ENCODE measurements at places on chromosomes 1 and 21. TPM values are rescaled to one million over a fixed set of nuclear protein-coding genes. Genes with fewer than 3 reads are reported as not detected.

RALGPS2 gene
- total RNA-seq: 14.4 TPM

KIAA0040 gene
- 22.8 TPM for total RNA-seq

OR14K1 gene
- not detected for total RNA-seq

DNAJC28 gene
- 7.6 TPM for total RNA-seq

OXCT2 gene
- 1.3 TPM for total RNA-seq

EPB41 gene
- total RNA-seq: 24.9 TPM

GRCh38 chr1:156098784-156099183, 15.7 kb upstream of the LMNA start:
- no peak for DNase-seq

DNA sequence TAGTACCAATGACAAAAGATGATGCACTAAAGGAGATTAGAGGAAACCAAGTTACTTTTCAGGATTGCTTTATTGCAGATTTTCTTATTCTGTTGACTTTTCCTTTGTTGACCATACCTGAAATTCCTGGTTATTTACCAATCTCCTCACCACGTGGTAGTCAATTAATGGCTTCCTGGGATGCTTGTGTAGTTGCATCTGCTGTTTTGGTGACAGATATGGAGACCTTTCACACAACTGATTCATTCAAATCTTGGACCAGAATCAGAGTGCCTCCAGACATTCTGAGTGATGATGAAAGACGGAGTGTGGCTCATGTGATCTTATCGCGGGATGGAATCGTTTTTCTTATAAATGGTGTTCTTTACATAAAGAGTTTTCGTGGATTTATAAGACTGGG, 91.3 kb downstream of the CATSPERE start:
- DNase-seq: no peak

GRCh38 chr1:23554481-23555269, 4.6 kb downstream of the ID3 start:
- DNase-seq: peak; percentile 88

GRCh38 chr1:106222403-106222802, 834.1 kb upstream of the PRMT6 start:
- DNase-seq: no peak

GRCh38 chr21:24423546-24423945, 1183.7 kb downstream of the MRPL39 start:
- no peak for DNase-seq

GRCh38 chr1:17485281-17485680, 45.8 kb upstream of the RCC2 start:
- no peak for DNase-seq

DNA sequence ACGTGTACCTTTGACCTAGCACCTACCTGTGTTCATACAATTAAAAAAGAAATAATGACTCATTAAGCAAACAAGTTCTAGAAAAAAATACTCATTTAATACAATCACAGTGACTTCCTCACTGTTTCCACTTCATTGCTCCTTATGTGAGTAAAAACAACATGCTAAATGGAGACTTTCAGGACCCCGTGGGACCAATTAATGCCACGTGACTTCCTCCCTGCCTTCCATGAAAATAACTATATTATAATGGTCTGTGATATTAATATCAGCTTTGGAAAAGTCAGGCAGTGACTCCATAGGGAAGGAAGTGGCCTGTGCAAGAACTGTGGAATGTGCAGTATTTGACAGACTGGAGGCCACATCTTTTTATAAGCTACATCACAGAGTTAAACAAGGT, 337.8 kb downstream of the HLX start:
- DNase-seq: peak; percentile 45

All from Right ventricle myocardium inferior (tissue), 1 donor.